Gastrocnemius medialis (tissue), 4 donors: ENCODE measurements at places on chromosomes 4 and X.

DNA sequence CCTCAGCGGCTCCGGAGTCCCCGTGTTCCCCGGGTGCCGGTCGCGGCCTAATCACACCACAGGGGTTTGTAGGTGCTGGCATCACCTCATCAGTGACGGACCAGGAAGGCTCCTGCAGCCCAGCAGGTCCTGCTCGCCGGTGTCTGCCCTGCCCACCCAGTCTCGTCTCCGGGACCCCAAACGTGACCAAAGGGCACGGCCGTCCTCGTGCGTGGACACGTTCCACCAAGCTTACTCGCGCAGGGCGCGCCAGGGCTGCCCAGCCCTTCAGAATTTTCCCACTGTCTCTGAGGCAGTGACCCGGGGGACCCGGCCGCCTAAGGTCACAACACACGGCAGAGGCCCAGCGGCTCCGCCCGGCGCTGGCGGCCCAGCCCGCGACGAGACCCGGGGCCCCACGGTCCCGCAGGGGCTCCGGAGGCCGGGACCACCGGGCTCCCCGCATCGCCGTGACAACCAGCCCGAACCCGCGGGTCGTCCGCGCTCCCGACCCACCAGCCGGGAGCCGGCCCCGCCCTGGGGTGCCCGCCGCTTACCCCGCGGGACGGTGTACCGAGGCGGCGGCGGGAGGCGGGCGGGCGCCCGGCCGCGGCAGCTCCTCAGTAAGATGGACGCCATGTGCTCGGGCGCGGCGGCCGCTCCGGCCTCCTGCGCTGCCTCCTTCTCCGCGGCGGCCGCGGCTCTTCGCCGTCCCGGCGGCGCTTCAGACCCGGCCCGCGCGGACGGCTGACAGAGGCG is 454 bp downstream of the LETM1 start:
- no peak for DNase-seq

- DNase-seq = no peak
These were observed 3.6 kb downstream of the SASH3 start for GRCh38 chrX:129783291-129783713.

DNA sequence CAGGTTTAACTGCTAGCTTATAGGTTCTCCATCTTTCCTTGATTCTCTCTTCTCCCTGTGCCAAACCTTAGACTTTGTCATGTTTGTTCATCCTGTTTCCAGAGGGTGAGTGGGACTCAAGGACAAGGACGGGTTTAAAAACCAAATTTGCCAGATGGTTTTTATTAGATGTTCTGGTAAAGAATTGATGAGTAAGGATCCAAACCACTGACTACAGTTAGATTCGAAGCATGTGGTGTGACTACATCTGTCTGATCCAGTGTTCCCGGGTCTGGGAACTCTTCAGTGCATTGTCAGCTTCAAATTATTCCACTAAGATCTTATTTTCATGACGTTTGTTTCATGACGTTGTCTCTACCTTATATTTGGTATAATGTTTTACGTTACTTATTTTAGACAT is 37.5 kb downstream of the MTMR1 start:
- no peak for DNase-seq

DNA sequence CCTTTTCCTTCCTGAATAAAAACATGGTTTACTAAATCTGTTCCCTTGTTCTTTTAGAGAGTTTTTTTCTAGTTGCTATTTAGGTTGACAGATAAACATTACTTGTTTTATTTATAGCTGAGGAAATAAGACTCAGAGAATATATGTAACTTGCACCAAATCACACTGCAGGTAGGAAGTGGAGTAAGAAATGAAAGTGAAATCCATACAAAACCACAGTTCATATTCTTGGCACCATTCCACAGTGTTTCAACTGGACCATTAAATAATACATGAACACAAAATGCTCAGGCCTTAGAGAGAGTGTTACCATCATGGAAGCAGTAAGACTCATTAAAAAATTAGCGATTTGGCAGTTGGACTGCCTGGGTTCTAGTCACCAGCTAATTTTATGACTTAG is 326.9 kb upstream of the SLIT2 start:
- no peak for DNase-seq

GRCh38 chrX:33171041-33171440 is 40.3 kb downstream of the DMD start:
- DNase-seq = no peak

DNA sequence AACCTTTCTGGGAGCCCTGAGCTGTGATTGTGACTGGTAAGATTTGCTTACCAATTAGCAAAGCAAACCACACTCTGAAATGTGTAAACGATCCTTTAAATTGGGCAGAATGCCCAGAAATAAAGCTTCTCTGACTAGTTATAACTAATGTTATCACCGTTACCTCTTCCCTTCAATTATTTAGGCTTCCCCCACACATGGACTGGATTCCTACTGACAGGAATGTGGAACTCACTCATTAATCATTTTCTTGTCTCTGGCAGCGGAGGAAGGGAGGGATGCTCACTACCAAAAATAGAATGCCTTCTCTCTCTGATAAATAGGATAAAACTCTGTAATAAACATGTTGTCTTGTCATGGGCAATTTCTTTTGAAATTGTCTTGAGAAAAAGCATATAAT is 25.3 kb upstream of the NWD2 start:
- DNase-seq = no peak

DNA sequence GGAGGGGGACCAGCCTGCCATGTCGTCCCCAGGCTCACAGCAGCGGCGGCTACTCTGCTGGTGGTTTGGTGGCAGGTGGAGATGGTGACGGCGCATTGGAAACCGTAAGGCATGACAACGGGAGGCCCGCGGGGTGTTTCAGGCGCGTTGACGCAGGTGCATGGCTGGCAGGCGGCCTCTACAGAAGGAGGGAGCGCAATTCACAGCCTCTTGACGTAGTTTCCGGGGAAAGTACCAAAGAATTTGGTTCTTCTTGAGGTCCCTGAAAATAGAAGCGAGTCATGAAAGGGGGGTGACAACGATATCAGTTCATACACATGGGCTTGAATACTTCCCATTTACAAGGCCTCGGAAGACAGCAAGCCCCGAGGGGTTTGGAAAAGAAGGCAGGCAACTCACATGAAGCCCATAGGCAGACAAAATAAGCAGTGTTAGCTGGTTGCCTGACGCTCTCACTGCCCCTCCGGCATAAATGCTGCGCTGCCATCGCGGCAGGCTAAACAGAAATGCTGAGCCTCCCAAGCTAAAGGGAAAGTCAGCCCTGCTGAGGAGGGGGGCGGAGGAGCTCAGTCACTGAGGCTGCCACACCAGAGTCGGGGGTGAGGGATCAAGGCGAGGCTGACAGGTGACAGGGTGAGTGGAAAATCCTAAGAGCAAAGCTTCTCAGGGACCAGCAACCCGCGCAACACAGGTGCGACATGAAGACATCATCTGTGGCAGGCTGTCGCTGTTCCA is 52.3 kb upstream of the PDLIM3 start:
- DNase-seq = peak; percentile 55

GRCh38 chr4:73067971-73068394 is 1.5 kb downstream of the COX18 start:
- DNase-seq = no peak

- no peak for DNase-seq
These were observed 664.9 kb upstream of the LCORL start for GRCh38 chr4:18686338-18687037.

GRCh38 chrX:17721715-17722114 is 15.6 kb upstream of the SCML1 start:
- DNase-seq = no peak
